ENCODE measurements at places on chromosomes 3 and 15. TPM values are rescaled to one million over a fixed set of nuclear protein-coding genes. Genes with fewer than 3 reads are reported as not detected.

DNA sequence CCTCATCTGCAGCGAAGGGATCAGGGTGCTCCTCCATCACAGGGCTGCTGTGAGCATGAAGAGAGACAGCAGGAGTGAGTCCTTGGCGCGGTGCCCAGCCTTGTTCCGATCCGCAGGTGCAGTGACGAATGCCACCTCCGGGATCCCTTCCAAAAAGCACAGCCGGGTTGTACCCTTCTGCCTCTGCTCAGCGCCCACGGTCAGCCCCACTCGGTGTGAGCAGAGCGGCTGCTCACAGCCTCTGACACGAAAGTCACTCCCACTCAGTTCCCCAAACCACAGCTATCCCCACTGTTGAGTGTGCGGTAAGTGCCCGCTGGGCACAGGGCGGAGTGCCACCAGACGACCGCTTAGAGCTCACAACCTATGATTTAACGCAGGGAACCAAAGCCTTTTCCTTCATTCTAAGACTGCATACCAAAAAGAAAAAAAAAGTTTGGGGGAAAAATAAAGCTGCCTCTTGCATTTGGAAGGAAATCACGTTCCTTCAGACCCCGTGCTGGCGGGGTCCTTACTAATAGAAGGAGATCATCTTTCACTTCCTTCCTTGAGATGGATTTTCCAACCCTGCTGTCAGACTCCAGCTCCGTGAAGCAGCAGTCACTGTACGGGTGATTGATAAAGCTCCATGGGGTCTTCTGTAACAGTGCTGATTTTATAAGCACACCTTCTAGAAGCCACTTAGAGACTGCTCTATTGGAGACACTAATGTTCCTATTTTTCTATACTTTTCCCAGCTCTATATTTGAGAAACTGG lies 34.7 kb upstream of the TUBGCP5 start:
- no peaks in the 10 kb centered on the region for H3K4me1 ChIP-seq
- no peaks in the 10 kb centered on the region for H3K36me3 ChIP-seq
- DNase-seq: no peak
- H3K27me3 ChIP-seq: no peaks in the 10 kb centered on the region
- H3K4me3 ChIP-seq: no peak overlapping the region

Gene P2RY12
- total RNA-seq: not detected

DNA sequence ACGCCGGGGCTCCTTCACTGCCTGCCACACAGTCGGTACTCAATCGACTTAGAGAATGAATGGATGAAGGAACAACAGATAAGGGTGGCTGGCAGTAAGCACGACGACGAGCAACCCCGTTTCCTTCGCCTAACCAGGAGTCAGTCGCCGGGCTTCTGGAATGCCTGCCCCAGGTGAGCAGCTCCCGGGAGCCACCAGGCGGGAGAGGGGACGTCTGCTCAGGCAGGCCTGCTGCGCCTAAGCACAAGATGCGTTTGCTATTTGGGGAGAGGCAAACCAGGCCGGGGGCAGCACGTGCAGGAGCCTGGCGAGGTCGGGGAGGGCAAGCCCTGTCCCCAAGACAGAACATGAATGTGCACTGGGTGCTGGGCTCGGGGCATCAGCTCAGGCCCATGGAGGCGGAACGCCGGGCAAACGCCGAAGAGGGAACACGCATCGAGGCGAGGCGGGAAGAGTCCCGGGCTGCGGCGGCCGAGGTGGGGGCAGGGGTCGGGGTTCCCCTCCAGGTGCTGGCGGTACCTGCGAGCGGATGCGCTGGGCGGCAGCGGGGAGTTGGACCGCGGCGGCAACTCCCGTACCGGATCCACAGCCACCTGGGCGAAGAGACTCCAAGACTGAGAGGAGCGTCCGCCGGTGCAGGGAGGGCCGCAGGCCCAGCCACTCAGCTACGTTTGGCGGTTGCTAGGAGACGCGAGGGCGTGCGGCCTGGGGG lies at the start of gene CFAP92:
Gene CFAP92, minus strand, starts transcription at position 616 of the 712 bp plus-strand sequence. CDS start 772 bp downstream, outside the sequence.
- no peaks in the 10 kb centered on the region for H3K36me3 ChIP-seq
- peak within 1 kb of the TSS; percentile 20 for H3K27ac ChIP-seq
- H3K4me1 ChIP-seq: peaks cover 9% of the 10 kb centered on the region
- peaks cover 52% of the 10 kb centered on the region for H3K27me3 ChIP-seq
- peak; percentile 98 for DNase-seq

Gene CD96
- total RNA-seq: 0.18 TPM

Gene HIGD1A
- 124 TPM for total RNA-seq

DNA sequence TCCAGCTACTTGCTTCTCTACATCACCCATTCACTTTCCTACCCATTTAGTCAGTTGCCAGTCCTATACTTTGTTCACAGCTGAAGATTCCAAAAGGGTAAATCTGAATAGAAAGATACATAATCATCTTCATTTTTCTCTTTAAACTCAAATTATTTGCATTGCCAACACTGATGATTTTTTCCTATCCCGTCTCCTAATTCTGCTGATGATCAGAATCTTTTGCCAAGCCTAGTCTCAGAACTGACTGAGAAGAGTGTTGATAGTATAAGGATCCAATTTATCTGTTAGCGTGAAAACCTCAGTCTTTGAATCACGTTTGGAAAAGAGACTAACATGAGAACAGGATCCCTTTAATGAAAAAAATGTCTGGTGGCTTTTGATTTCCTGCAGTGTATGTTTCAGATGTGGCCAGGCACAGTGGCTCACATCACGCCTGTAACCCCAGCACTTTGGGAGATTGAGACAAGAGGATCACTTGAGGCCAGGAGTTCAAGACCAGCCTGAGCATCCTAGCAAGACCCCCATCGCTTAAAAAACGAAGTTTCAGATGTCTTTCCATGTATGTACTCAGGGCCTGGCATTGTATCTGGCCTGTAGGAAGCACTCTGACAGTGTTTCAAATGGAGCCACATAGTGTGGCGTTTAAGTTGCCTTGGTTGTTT lies 169.4 kb downstream of the KLHL25 start:
- H3K27me3 ChIP-seq: no peaks in the 10 kb centered on the region
- no peaks in the 10 kb centered on the region for H3K4me1 ChIP-seq
- no peak overlapping the region for H3K4me3 ChIP-seq
- H3K36me3 ChIP-seq: peaks cover 59% of the 10 kb centered on the region
- H3K27ac ChIP-seq: no peak overlapping the region

DNA sequence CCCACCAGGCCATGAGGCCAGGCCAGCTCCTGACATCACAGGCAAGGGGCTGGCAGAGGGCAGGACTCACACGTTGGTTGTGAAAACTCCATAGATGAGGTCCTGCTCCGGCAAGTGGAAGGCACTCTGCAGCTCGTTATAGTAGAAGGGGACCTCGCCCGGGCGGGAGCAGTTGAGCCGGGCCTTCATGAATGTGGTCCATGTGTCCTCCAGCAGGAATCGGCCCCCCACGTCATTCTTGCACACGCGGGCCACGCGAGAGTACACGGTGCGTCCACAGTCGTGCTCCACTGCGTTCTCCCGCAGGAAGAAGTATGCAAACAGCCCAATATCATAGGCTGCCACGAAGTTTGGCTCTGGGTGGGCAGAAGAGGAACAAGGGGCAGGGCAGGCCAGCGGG lies 101.2 kb downstream of the SEMA5B start:
- H3K4me1 ChIP-seq: no peaks in the 10 kb centered on the region
- no peak overlapping the region for H3K4me3 ChIP-seq
- no peaks in the 10 kb centered on the region for H3K36me3 ChIP-seq
- no peak overlapping the region for H3K27ac ChIP-seq
- DNase-seq: peak; percentile 28

GRCh38 chr3:192875971-192876565 lies 41.6 kb downstream of the MB21D2 start:
- peaks cover 7% of the 10 kb centered on the region for H3K4me1 ChIP-seq
- no peaks in the 10 kb centered on the region for H3K27me3 ChIP-seq
- no peak overlapping the region for H3K4me3 ChIP-seq
- no peak for DNase-seq
- H3K36me3 ChIP-seq: no peaks in the 10 kb centered on the region
- no peak overlapping the region for H3K27ac ChIP-seq

GRCh38 chr3:143608966-143609365 lies 239.3 kb downstream of the SLC9A9 start:
- DNase-seq: no peak
- H3K27ac ChIP-seq: no peak overlapping the region
- no peaks in the 10 kb centered on the region for H3K4me1 ChIP-seq
- H3K4me3 ChIP-seq: no peak overlapping the region

GRCh38 chr3:69201658-69202057 lies 79.3 kb upstream of the LMOD3 start:
- no peak overlapping the region for H3K27ac ChIP-seq
- no peak for DNase-seq
- H3K4me1 ChIP-seq: peaks cover 3% of the 10 kb centered on the region
- H3K27me3 ChIP-seq: no peaks in the 10 kb centered on the region

DNA sequence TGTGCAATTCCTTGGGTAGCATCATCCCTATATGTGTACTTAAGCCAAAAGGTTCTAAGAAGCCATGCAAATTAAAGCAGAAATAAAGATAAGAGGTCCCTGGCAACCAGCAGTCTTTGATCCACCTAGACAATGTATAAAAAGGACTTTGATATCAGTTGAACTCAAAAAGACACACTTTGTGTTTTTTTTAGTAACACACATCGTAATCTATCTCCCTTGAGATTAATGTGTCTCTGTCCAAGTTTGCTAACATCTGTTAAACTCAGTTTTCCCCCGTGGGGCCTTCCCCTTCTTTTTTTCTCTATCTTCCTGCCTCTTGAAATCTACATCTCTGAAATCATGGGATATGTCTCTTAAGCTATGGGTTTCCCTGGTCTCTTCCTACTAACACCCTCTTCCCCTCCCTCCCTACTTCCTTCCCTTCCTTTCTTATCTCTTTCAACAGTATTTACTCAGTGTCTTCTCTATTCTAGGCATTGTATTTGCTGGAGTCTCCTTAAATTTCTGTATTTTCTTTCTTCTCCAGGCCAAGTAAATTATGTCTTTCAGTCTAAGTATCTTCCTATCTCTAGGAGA lies 27.7 kb downstream of the ALDH1A2 start:
- H3K4me3 ChIP-seq: no peak overlapping the region
- no peaks in the 10 kb centered on the region for H3K4me1 ChIP-seq
- DNase-seq: no peak
- no peaks in the 10 kb centered on the region for H3K36me3 ChIP-seq

GRCh38 chr3:144463911-144464310 lies 492.3 kb downstream of the DIPK2A start:
- no peak overlapping the region for H3K27ac ChIP-seq
- peaks cover 4% of the 10 kb centered on the region for H3K4me1 ChIP-seq
- H3K27me3 ChIP-seq: no peaks in the 10 kb centered on the region
- DNase-seq: no peak

Gene GALNT15
- 0.23 TPM for total RNA-seq

Gene MORC1
- not detected for total RNA-seq

Gene PODXL2
- total RNA-seq: 12.5 TPM

GRCh38 chr3:197125636-197126035 lies 96.0 kb upstream of the MELTF start:
- no peaks in the 10 kb centered on the region for H3K4me1 ChIP-seq
- H3K27me3 ChIP-seq: no peaks in the 10 kb centered on the region
- DNase-seq: no peak

- peak overlapping the region; percentile 100 for H3K4me3 ChIP-seq
- DNase-seq: no peak
- H3K27me3 ChIP-seq: no peaks in the 10 kb centered on the region
- peak overlapping the region; percentile 33 for H3K27ac ChIP-seq
- H3K4me1 ChIP-seq: no peaks in the 10 kb centered on the region
Measured at GRCh38 chr15:42549032-42549491, 424 bp downstream of the HAUS2 start.

Gene CCDC191
- total RNA-seq: 5.6 TPM

GRCh38 chr15:65979316-65979715 lies 110.0 kb downstream of the RAB11A start:
- peaks cover 15% of the 10 kb centered on the region for H3K27me3 ChIP-seq
- H3K4me1 ChIP-seq: no peaks in the 10 kb centered on the region
- H3K27ac ChIP-seq: no peak overlapping the region
- no peaks in the 10 kb centered on the region for H3K36me3 ChIP-seq
- no peak overlapping the region for H3K4me3 ChIP-seq
- DNase-seq: no peak

DNA sequence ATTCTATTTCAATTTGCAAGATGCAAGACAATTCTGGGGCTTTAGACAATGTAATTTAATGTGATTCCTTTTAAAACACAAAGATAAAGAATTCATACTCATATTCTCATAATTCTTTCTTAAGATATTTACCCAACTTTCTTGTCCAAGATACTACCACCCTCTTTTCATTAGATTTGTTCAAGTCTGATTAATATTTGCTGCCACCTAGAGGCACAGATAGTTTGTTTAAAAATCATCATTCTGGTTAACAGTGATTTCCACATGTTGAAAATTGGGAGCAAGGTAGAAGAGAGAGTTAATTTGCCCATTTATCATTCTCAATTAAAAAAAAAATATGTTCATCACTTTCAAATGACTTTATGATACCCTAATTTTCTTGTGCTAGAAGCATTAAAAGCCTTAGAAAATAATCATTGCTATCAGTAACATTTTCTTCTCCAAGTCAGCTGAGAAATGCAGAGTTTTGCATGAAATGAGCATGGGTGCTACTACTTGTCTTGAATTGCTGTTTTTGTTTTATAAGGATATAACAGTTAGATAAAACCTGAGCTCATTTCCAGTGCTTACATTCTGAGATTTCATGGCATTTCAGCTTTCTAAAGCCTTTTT lies 11.6 kb downstream of the TAMM41 start:
- H3K4me3 ChIP-seq: no peak overlapping the region
- H3K36me3 ChIP-seq: peaks cover 92% of the 10 kb centered on the region
- H3K27me3 ChIP-seq: no peaks in the 10 kb centered on the region
- no peak overlapping the region for H3K27ac ChIP-seq
- no peak for DNase-seq

GRCh38 chr3:8320711-8321458 lies 180.7 kb upstream of the LMCD1 start:
- H3K27ac ChIP-seq: no peak overlapping the region
- peaks cover 7% of the 10 kb centered on the region for H3K4me1 ChIP-seq
- DNase-seq: peak; percentile 60

- DNase-seq: no peak
- H3K27ac ChIP-seq: no peak overlapping the region
- no peaks in the 10 kb centered on the region for H3K27me3 ChIP-seq
- H3K4me3 ChIP-seq: no peak overlapping the region
Measured at GRCh38 chr3:41893977-41894376, 67.9 kb downstream of the ULK4 start.

- H3K27me3 ChIP-seq: no peaks in the 10 kb centered on the region
- DNase-seq: peak; percentile 36
- no peak overlapping the region for H3K4me3 ChIP-seq
- peaks cover 7% of the 10 kb centered on the region for H3K4me1 ChIP-seq
- H3K27ac ChIP-seq: no peak overlapping the region
Measured at GRCh38 chr15:68209735-68210408, 4.7 kb upstream of the CALML4 start.

GRCh38 chr3:53023072-53023823 lies 22.6 kb downstream of the SFMBT1 start:
- no peaks in the 10 kb centered on the region for H3K36me3 ChIP-seq
- no peak for DNase-seq
- no peak overlapping the region for H3K4me3 ChIP-seq
- H3K4me1 ChIP-seq: no peaks in the 10 kb centered on the region
- no peaks in the 10 kb centered on the region for H3K27me3 ChIP-seq

Gene ZIC1
- not detected for total RNA-seq

GRCh38 chr3:23710555-23710954 lies 95.2 kb upstream of the UBE2E1 start:
- DNase-seq: peak; percentile 79
- H3K4me1 ChIP-seq: no peaks in the 10 kb centered on the region
- no peaks in the 10 kb centered on the region for H3K27me3 ChIP-seq
- no peaks in the 10 kb centered on the region for H3K36me3 ChIP-seq

Gene CFAP100
- 0.66 TPM for total RNA-seq
